HepG2 (cell line): ENCODE measurements at places on chromosomes 6 and 20. TPM values are rescaled to one million over a fixed set of nuclear protein-coding genes. Genes with fewer than 3 reads are reported as not detected.

DNA sequence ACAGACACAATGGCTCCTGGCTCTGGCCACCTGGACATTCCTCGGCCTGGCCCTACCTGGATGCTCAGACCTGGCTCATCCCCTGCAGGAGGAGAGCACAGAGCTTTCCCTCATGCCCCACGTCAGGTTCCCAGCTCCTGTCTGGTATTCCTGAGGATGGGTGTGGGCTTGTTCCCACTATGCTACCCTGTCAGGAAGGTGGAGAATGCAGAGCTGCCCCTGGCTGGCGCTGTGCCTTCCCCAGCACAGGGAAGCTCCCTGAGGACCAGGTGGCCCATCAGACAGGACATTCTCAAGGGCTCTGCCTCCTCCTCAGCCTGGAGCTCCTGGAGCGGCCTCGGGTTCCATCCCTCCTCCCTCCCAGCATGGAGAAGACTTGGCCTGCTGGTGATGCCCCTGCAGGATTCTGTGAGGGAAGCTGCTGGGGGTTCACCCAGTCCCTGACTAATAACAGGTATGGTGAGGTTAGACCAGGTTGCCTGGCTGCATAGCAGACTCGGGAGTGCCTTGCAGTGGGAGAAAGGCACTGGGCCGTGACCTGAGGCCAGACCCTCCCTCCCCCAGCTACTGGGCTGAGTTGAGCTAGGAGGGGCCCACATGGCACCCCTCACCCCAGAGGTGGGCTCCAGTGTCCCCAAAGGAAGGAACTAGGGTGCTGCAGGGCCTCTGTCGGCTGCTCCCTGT is 156.0 kb upstream of the MLN start:
- no peaks in the 10 kb centered on the region for H3K4me1 ChIP-seq
- no peaks in the 10 kb centered on the region for H3K36me3 ChIP-seq
- H3K27me3 ChIP-seq = peaks cover 5% of the 10 kb centered on the region

GRCh38 chr6:5270093-5270680 is 8.9 kb downstream of the FARS2 start:
- peaks cover 12% of the 10 kb centered on the region for H3K4me1 ChIP-seq
- no peaks in the 10 kb centered on the region for H3K27me3 ChIP-seq
- no peak for DNase-seq
- H3K4me3 ChIP-seq = no peak overlapping the region
- no peak overlapping the region for H3K27ac ChIP-seq
- no peaks in the 10 kb centered on the region for H3K36me3 ChIP-seq

- peaks cover 16% of the 10 kb centered on the region for H3K4me1 ChIP-seq
- H3K27me3 ChIP-seq = no peaks in the 10 kb centered on the region
- no peaks in the 10 kb centered on the region for H3K36me3 ChIP-seq
- H3K27ac ChIP-seq = no peak overlapping the region
- no peak overlapping the region for H3K4me3 ChIP-seq
These were observed 25.3 kb upstream of the TIAM2 start for GRCh38 chr6:154969796-154970195.

DNA sequence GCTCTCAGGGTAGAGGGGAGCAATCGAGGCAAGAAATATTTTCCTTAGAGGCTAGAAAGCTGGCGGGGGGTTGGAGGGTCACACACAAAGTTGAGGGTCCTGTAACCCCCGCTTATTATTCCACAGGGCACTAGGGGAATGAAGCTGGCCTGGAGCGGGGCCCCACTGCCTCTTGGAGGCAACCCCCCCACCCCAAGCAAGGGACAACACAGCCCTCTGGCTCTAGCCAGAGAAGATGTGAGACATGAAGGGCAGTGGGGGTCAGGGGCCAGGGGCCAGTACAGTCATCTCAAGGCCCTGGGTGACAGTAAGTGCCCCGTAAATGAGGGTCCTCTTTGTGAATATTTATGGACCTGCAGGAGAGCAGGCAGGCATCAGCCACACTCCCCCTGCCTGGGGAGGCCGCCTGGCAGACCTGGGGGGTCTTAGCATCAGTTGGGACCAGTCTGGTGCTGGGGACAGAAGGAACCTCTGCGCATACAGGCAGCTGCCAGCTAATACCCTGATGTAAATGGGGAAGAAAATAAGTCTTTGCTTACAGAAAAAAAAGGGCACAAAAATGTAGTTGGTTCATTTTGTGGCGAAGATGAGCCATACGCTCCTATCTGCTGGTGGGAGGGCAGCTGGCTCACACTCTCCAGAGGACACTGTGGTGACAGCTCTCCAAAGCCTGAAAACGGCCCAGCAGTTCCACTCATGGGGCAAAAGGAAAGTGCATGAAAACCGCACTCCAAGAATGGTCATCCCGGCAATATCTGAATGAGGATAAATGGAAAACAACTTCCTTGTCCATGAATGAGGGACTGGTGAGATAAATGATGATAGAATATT is 21.9 kb downstream of the SPATA2 start:
- DNase-seq = no peak
- no peak overlapping the region for H3K27ac ChIP-seq
- no peaks in the 10 kb centered on the region for H3K27me3 ChIP-seq

Gene GNAS-AS1
- not detected in 2 replicates for total RNA-seq

GRCh38 chr6:36999751-37000125 is 5.7 kb upstream of the FGD2 start:
- peaks cover 82% of the 10 kb centered on the region for H3K27me3 ChIP-seq
- no peak for DNase-seq
- H3K4me3 ChIP-seq = no peak overlapping the region
- 0 out of 2 replicates have a peak, but pooled peaks cover 12% of the 10 kb centered on the region for H3K4me1 ChIP-seq
- H3K36me3 ChIP-seq = no peaks in the 10 kb centered on the region
